ENCODE measurements at places on chromosomes 5 and 9.

- DNase-seq: no peak
Observed at GRCh38 chr9:37033682-37034304, at the start of gene PAX5. Gene PAX5 (minus strand): TSS chr9:37034268. CDS start chr9:37034031, 237 bp downstream.

GRCh38 chr5:36886791-36887190 is 10.2 kb downstream of the NIPBL start:
- no peak for DNase-seq

- DNase-seq: no peak
Observed at GRCh38 chr9:70535546-70536323, 121.3 kb upstream of the KLF9 start.

DNA sequence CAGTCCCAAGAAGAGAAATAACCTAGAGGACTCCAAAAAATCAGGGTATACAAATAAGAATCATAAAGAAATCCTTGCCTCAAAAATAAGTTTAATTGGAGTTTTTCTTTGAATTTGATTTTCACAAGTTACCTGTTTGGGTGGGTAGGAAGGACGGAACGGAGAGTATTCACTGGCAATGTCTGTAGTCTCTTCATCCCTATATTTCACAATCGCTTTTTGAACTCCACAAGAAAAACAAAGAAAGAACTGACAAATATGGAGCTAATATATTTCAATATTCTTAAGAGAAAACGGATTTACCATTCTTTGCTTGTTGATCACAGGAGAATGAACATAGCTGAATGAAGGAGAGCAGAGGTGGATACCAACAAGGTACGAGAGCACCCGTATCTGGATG is 30.1 kb downstream of the MTMR12 start:
- no peak for DNase-seq

All from SJSA1 (cell line).